ENCODE measurements at places on chromosomes 2 and 18.

DNA sequence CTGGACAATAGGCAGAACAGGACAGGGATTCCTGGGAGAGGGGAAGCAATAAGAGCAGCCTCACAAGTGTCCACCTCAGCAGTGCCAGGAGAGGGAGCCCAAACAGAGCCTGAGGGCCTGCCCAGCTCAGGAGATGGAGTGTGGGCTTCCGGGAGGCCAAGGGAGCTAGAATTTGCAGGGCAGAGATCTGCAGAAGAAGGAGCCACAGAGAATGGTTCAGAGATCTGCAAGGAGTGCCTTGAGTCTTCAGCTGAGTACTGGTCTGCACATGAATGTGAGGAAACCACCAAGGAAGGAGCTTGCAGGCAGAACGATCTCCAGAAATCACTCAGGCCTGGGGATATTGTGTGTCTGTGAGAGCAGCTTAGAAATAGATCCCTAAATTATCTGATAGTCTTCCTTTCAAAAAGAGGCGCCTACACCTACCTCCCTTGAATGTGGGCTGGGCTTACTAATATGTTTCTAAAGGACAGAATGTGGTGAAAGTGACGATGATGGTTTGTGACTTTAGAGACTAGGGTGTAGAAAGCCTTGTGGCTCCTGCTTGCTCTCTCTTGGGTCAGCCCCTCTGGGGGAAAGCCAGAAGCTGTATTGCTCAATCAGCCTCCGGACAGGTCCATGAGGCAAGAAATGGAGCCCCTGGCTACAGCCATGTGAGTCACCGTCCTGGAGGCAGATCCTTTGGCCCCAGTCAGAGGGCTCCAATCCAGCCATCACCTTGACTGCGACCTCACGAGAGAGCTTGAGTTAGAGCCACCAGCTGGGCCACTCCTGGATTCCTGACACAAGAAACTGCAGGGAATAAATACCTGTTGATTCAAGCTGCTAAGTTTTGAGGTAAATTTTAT is 7.6 kb upstream of the LPIN1 start:
- no peak for DNase-seq

- DNase-seq, result peak; percentile 63
Measured at GRCh38 chr2:182818925-182819324, 47.5 kb downstream of the FRZB start.

GRCh38 chr2:218285604-218286003 is 6.7 kb downstream of the TMBIM1 start:
- peak; percentile 84 for DNase-seq

DNA sequence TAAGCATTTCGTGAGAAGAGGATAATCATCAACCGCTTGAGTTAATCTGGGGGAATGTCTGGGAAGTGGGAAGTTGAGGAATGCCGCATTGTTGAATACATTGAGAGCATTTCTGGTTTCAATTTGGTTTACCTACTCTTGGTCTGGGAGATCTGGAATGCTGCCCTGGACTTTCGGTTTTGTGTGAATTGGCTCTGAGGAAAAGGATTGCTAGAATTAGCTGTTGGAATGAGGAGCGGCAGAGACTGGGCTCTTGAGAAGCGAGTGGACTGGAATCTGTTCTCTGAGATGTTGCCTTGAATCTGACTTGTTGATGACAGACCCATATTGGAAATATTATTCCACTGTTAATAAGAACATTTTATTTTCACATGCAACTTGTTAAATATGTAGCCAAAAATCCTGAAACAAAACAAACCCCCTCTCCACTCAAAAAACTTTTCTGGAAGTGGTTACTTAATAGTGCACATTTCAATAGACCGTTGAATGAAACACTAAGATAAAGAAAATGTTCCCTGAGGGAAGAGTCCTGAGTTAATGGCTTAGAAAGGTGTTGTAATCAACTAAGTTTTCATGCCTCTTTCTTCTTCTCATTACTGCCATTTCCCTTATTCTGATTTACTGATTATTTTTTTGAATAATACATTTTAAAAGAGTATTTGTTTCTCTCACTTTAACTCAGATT is 50.8 kb downstream of the PTPRM start:
- DNase-seq, result peak; percentile 37
